T47D (cell line): ENCODE measurements at places on chromosomes 6 and 20.

DNA sequence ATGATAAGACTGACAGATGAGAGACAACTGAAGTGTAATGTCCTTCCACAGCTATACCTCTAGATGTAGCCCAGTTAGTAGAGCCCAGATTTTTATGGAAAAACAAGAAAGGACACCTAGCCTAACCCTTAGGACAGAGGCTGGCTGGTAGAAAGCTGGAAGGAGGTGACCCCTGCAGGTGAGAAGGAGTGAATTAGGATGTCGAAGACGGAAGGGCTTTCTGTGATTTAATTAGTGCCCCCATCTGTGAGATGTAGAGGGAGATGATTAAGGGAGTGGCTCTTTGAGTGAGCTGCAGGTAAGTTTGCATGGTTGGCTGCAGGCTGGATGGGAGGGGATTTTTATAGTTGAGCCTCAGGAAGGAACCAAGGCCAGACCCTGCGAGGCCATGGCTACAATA, 82.8 kb downstream of the GFRA4 start:
- no peak for DNase-seq

GRCh38 chr20:1654996-1655395, 2.6 kb downstream of the SIRPG start:
- DNase-seq, result no peak

DNA sequence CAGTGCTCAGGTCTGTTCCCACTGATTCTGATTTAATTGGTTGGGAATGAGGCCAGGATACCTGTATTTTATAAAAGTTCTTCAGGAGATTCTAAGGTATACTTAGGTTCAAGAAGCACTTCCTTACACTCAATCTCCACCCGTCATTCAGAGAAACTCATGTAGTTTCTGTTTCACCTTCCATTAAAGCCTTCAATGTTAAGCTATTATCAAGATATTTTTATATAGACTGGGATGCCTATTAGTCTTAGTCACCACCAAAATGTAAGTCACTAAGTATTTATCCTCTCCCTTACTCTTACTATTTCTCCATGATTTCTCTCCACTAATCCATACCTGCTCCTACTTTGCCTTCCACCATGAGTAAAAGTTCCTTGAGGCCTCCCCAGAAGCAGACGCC, 38.1 kb upstream of the GCLC start:
- no peak for DNase-seq

- no peak for DNase-seq
Measured at GRCh38 chr6:34241351-34242215, 4.9 kb downstream of the HMGA1 start.

DNA sequence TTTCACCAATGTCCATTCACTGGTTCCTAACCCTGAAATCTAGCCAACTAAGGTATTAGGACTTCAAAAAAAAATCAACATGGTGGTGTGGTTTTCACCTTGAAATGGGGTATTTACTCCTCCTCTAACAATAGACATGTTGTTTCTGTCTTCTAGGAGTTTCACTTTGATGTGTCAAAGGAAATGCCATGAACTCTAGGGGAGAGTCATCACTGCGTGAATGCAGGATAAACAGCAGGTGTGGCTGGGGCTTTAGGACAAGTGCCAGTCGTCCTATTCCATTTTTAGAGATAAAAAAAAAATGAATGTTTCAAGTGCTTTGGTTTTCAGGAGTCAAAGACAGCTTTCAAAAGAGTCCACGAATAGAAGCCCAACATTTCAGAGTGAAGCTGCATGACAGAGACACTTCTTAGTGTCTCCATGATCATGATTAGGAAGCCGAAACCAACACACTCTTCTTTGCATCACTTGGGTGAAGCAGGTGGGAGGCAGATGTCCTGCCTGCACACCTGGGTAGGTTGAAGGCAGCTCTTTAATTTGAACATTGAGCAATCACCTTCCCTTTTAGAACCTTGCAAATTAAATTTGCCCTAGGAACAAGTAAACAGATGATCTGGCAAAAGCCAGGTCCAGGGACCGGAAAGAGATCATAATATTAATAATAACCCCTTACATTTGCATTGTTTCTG, 328.5 kb upstream of the PRDM1 start:
- no peak for DNase-seq

DNA sequence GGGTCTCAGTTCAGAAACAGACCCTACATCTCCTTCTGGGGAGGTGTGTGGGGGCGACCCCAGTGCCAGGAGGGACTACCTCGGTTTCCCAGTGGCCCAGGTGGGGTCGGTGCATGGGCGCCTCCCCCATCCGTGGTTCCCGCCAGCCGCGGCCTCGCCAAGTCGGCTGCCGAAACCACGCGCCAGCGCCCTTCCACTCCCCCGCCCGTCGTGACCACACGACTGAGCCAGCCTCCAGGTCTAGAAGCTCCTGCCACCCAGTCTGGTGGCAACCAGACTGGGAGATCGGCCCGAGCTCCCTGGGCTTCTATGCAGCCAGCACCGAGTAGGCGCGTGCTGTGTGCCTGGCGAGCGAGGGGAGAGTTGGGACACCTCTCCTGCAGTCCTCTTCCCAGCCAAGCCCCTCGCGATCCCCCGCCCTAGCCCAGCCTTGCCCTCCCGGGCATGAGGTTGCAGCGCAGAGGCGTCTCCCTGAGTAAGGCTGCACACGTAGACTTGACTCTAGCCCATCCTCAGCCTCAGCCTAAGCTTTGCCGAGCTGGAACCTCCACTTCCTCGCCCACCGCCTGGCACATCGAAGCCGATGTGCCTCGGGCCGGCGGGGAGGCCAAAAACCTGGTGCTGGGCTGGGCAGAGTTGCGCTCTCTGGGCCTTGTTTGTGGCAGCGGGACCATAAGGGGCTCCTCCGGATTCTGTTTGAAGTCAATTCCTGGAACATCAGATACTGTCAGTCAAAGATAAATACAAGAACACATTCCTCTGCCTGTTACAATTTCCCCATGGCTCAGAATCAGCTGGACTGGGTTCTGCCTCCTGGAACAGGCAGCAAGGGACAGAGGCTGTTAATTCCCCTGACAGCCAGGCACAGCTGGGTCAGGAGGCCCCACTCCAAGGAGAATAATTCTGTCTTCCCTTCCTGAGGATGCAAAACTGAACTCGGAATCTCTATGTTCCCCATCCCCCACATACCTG, 1.5 kb upstream of the CPNE5 start:
- peak; percentile 61 for DNase-seq

DNA sequence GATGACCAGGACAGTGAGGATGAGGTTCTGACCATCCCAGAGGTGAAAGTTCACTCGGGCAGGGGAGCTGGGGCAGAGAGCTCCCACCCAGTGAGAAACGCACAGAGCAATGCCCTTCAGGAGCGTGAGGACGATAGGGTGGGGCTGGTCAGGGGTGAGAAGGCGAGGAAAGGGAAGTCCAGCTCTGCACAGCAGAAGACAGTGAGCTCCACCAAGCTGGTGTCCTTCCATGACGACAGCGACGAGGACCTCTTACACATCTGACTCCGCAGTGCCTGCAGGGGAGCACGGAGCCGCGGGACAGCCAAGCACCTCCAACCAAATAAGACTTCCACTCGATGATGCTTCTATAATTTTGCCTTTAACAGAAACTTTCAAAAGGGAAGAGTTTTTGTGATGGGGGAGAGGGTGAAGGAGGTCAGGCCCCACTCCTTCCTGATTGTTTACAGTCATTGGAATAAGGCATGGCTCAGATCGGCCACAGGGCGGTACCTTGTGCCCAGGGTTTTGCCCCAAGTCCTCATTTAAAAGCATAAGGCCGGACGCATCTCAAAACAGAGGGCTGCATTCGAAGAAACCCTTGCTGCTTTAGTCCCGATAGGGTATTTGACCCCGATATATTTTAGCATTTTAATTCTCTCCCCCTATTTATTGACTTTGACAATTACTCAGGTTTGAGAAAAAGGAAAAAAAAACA, 16.6 kb upstream of the SLC22A1 start:
- DNase-seq, result no peak

DNA sequence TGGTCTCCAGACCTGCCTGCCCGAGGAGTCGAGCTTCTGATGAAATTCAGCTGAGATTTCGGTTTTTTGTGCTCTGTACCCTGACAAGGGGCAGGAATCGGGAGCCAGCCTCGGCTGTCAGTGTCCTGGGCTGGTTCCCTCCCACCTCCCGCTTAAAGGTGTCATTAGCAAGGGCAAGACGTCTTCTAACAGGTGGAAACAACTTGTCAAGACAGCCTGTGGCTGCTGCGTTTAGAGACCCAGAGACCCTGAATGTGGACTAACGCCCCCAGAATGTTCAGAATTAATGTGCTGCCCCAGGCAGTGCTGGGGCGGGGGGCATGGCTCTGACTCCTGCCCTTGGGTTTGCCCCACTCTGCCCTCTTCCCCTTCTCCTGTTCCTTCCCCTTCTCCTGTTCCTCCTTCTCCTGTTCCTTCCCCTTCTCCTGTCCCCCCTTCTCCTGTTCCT, 69.7 kb downstream of the PHACTR3 start:
- DNase-seq, result no peak

- no peak for DNase-seq
Measured at GRCh38 chr6:52251113-52251512, 6.8 kb upstream of the IL17F start.

GRCh38 chr6:3962291-3963280, 113.4 kb downstream of the FAM50B start:
- no peak for DNase-seq

- DNase-seq, result no peak
Measured at GRCh38 chr6:84026721-84027164, 6.8 kb upstream of the MRAP2 start.

DNA sequence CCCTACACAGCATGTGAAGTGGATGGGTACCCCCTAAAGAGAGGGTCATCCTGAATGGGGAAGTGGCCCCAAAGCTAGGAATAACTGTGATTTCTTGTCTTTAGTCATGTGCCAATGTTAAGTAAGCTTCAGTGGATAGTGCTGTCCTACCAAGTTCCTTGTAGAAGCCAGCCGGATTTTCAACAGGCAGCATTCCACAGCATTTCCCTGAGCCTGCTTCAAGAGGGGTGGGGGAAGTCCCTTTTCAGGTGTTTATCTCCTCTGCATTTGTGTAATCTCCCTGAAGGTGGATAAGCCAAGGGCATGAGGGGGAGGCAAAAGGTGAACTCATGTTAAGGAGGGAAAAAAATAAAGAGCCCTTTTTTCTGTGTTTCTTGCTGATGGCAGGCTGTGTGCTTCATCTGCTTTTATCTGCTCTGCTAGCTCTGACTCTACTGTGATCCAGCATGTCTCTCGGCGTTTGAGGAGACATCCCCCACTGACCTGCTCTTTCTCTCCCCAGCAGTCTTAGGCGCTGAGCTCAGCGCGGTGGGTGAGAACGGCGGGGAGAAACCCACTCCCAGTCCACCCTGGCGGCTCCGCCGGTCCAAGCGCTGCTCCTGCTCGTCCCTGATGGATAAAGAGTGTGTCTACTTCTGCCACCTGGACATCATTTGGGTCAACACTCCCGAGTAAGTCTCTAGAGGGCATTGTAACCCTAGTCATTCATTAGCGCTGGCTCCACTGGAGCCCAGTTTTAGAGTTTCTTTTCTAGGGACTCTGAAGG, 1.9 kb downstream of the EDN1 start:
- no peak for DNase-seq

DNA sequence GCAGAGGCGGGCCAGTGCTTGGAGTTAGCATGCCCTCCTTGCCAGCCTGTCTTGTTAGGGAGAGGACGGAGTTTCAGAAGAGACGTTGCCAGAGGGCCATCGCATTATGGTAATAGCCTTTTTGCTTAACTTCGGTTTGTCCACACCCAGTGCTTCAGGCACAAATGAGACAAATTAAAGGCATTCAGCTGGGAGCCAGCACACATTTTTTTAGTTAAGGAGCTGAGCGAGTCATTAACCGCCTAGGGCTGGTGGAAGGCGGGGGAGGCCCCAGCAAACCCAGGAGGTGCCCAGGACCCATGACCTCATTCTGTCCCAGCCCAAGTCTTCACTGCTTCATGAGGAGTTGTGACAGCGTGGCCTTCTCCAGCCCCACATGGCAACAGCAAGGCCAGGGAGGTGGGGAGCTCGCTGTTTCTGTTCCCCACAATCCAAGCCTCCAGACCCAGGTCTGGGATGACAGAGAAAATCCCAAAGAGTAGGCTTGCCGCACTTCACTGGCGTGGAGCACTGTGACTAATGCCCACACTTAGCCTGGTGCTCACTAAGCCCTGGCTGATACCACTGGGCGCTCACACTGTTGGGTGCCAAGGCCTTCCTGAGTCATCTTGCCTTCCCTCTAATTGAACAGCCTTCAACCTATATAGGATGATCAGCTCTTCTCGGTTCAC, 237.1 kb downstream of the ANKRD60 start:
- no peak for DNase-seq

DNA sequence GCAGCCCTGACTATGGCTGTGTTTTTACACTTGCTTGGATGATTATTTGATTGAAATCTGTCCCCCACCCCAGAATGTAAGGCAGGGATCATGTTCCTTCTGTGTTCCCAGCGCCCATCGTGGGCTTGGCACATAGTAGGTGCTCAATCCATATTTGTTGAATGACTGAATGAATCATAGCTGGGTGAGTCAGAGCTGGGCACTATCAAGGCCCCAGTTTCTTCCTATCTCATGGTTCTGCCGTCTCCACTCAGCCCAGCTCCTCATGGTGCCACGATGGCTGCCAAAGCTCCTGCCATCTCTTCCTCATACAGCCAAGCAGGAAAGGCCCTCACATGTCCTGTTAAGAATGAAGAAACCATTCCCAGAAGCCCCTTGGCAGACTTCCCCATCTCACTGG, 29.0 kb downstream of the CEBPB start:
- DNase-seq, result no peak

- DNase-seq, result no peak
Measured at GRCh38 chr6:12866422-12867029, 150.0 kb downstream of the PHACTR1 start.

DNA sequence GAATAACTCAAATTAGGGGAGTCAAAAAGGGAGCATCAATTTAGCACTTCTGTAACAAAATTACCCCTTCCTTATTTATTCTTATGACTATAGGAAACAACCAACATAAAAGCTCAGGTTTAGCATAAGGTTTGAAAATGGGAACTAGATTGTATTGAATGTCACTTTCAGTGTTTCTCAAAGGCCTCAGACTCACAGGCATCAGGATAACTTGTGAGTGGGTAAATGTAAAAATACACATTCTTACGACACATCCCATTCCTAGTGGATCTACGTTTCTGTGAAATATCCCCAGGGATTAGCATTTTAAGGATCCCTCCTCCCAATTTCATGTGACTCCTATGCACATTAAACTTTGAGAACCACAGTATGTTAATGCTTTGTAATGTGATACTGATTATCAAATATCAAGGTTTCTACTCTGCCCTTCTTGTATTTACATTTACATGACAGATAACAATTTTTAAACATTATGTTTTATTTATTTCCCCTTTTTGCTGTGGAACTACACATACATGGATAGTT, 114.8 kb downstream of the HS3ST5 start:
- no peak for DNase-seq

- DNase-seq, result no peak
Measured at GRCh38 chr6:146581968-146582367, 16.8 kb upstream of the ADGB start.

GRCh38 chr6:150710236-150710635, 110.6 kb downstream of the PLEKHG1 start:
- no peak for DNase-seq

- DNase-seq, result no peak
Measured at GRCh38 chr6:145235207-145235606, 500.1 kb downstream of the EPM2A start.
